ENCODE measurements at places on chromosomes 5 and 9. TPM values are rescaled to one million over a fixed set of nuclear protein-coding genes. Genes with fewer than 3 reads are reported as not detected.

ASTN2 gene
- total RNA-seq: 5.5 TPM

ACOT12 gene
- not detected for total RNA-seq

SHOC1 gene
- not detected for total RNA-seq

F2R gene
- 121 TPM for total RNA-seq

Measured in cardiac ventricle fibroblast (primary cell).